GM12891 (cell line): ENCODE measurements at places on chromosomes 13 and 19.

DNA sequence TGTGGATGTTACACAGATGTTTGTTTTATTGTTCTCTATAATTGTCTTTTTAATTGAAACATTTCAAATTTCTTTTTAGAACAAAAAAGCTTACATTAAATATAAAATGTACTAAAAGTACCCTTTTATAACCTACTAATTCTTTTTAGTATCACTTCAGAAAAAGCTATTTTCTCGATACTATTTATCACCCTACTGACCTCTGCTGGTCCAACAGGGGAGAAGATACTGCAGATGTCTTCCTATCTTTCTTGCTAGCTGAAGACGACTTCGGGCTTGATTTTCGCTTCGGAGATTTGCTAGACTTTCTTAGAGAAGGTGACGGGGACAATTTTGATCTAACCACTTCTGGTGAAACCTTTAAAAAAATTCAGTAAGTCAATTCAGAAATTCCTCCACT is 42.4 kb downstream of the ZC3H13 start:
- no peak for DNase-seq

DNA sequence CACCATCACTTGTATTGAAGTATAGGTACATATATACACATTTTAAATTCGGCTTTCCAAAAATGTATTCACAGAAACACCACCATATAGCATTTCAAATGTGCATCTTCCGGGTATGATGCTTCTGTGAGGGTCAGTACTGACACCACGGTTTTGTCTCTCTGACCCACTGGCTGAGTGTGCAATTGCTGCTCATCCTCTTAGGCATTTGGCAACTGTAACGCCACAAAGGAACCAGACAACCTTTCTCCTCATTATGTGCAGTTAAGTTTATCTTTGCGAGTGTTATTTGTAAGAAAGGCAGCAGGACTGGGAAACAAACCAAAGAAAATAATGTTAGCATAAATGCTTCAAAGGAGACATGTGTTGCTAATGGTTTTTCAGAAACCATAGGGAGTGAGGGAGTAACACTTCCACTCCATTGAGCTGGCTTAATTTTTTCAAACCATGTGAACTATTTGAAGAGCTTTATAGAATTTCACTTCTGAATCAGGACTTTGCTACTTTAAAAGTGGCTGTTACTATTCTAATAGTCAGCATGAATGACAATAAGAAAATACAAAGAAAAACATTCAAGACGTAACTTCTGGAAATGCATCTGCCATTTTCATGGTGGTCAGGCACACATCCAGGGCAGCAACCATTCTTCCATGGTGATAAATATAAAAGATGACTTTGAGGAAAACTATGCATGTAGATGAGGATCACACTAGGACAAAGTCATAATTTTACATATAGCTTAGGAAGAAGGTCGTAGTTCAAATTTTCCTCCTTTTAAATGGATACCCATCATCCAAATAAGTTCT is 423.3 kb downstream of the MZT1 start:
- DNase-seq, result no peak

- DNase-seq, result no peak
These were observed 64.4 kb upstream of the NPAS1 start for GRCh38 chr19:46954993-46955812.

GRCh38 chr19:15453091-15453578 is 3.4 kb upstream of the WIZ start:
- DNase-seq, result no peak

- DNase-seq, result no peak
These were observed 1.6 kb upstream of the KLK10 start for GRCh38 chr19:51020988-51021651.
